ENCODE measurements at places on chromosomes 7 and 10. TPM values are rescaled to one million over a fixed set of nuclear protein-coding genes. Genes with fewer than 3 reads are reported as not detected.

- no peak overlapping the region for H3K27ac ChIP-seq
- no peaks in the 10 kb centered on the region for H3K36me3 ChIP-seq
- DNase-seq: no peak
- no peaks in the 10 kb centered on the region for H3K4me1 ChIP-seq
Measured at GRCh38 chr10:105674448-105674847, 1033.4 kb downstream of the SORCS3 start.

DNA sequence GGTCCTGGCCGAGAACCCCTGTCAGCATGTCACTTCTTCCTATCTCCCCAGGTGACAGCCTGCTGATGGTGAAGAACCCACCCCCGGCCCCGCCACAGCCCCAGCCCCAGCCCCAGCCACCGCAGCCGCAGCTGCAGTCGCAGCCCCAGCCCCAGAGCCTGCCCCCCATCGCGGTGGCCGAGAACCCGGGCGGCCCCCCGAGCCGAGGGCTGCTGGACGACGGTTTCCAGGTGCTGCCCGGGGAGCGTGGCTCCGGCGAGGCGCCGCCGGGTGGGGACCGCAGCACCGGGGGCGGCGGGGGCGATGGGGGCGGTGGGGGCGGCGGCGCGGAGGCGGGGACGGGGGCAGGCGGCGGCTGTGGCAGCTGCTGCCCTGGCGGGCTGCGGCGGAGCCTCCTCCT lies 15.7 kb upstream of the ZNF212 start:
- no peak for DNase-seq
- H3K27me3 ChIP-seq: no peaks in the 10 kb centered on the region
- H3K4me3 ChIP-seq: no peak overlapping the region
- H3K4me1 ChIP-seq: peaks cover 3% of the 10 kb centered on the region
- peaks cover 46% of the 10 kb centered on the region for H3K36me3 ChIP-seq
- no peak overlapping the region for H3K27ac ChIP-seq

DNA sequence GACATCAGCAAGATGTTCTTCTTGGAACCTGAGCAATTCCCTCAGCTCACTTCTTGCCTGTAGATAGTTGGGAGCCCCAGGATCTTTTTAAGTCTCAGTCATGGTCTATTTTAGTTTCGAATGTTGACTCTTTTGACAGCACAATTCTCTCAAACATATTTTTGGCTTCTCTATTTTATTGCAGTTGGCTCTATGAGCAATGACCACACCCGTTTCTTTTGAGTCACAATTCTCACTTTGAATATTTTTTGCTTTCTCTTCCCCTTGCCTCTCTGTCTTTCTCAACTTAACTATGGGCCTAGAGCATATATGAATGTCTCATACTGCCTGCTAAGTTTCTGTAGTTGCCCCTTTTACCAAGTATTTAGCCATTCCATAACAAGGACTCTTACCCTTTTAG lies 222.8 kb downstream of the PTN start:
- no peak overlapping the region for H3K27ac ChIP-seq
- no peak overlapping the region for H3K4me3 ChIP-seq
- no peak for DNase-seq

- no peaks in the 10 kb centered on the region for H3K4me1 ChIP-seq
- no peaks in the 10 kb centered on the region for H3K27me3 ChIP-seq
- no peak overlapping the region for H3K27ac ChIP-seq
- H3K4me3 ChIP-seq: no peak overlapping the region
Measured at GRCh38 chr7:80686576-80686975, 48.1 kb downstream of the CD36 start.

The LIPM gene
- total RNA-seq: not detected

The FAM53B gene
- 25.3 TPM for total RNA-seq

The ZFAND2A gene
- total RNA-seq: 24.1 TPM

- no peaks in the 10 kb centered on the region for H3K27me3 ChIP-seq
- H3K36me3 ChIP-seq: peaks cover 18% of the 10 kb centered on the region
- H3K27ac ChIP-seq: no peak overlapping the region
- H3K4me1 ChIP-seq: no peaks in the 10 kb centered on the region
Measured at GRCh38 chr10:96082153-96082552, 38.8 kb downstream of the CCNJ start.

DNA sequence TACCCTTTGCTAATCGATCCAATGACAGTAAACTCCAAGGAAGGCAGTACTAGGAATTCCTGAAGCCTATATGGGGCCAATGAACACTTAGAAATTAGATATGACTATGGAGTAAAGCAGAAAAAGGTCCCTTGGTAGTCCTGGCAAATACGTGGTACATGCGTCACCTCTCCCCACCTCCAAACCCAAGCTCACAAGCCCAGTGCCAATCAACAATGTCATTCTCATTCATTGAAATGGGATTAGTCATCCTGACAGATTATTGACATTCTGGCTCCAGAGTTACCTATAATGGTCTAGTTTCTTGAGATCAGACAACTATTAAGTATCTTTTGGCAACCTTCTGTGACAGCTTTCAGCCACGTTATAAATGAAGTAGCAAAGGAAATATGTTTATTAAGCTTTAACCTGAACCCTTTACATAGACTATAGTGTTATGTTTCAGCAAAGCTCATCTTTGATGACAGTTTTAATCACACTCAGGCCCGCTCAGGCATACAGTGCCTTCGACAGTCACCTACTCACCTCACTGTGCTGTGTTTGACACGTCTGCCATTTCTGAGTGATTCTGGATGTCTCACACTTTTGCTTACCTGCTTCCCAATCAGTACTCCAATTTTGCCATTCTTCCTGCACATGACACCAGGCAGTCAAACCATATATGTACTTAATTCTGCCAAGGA lies 69.6 kb upstream of the ADO start:
- no peak overlapping the region for H3K4me3 ChIP-seq
- H3K36me3 ChIP-seq: no peaks in the 10 kb centered on the region
- peaks cover 9% of the 10 kb centered on the region for H3K4me1 ChIP-seq
- H3K27me3 ChIP-seq: peaks cover 3% of the 10 kb centered on the region

Data from activated CD4-positive, alpha-beta memory T cell treated with anti-CD3 and anti-CD28 coated beads for 36 hours (primary cell).